Activated T-cell treated with anti-CD3 and anti-CD28 coated beads, Interleukin-2, amount 50 U/mL, for 4 hours (primary cell): ENCODE measurements at places on chromosomes 16 and 17. TPM values are rescaled to one million over a fixed set of nuclear protein-coding genes. Genes with fewer than 3 reads are reported as not detected.
A peak's percentile ranks its signal among the peaks of the same experiment; 100 is the strongest.

- no peak for DNase-seq
These were observed at the start of gene RBFOX1 for GRCh38 chr16:7332611-7333010. Gene RBFOX1, plus strand, starts transcription at chr16:7332845.

- DNase-seq = no peak
These were observed 196.6 kb downstream of the ZNF423 start for GRCh38 chr16:49659356-49659755.

Gene BRIP1
- 5.0 TPM for total RNA-seq

GRCh38 chr16:86969716-86970115 is 347.5 kb downstream of the C16orf95 start:
- DNase-seq = no peak

DNA sequence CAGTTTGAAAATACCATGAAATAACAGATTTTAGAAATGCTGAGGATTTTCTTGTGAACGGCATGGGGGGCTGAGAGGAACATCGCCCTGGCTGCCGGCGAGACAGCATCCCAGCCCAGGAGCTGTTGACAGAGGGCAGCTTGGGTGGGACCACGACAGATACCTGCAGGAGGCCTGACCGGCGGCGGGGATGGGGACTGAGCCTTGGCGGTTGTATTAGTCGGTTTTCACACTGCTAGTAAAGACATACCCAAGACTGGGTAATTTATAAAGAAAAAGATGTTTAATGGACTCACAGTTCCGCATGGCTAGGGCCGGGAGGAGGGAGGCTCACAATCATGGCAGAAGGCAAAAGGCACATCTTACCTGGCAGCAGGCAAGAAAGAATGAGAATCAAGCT is 82.3 kb upstream of the DNAH17 start:
- DNase-seq = no peak

GRCh38 chr17:72049914-72050313 is 70.9 kb upstream of the SOX9 start:
- DNase-seq = no peak

- no peak for DNase-seq
These were observed 46.1 kb upstream of the MSI2 start for GRCh38 chr17:57210224-57210553.

- peak; percentile 36 for DNase-seq
These were observed 26.8 kb downstream of the MPP2 start for GRCh38 chr17:43880420-43880991.

Gene CDRT15L2
- total RNA-seq = not detected

Gene FN3K
- total RNA-seq = 1.0 TPM

DNA sequence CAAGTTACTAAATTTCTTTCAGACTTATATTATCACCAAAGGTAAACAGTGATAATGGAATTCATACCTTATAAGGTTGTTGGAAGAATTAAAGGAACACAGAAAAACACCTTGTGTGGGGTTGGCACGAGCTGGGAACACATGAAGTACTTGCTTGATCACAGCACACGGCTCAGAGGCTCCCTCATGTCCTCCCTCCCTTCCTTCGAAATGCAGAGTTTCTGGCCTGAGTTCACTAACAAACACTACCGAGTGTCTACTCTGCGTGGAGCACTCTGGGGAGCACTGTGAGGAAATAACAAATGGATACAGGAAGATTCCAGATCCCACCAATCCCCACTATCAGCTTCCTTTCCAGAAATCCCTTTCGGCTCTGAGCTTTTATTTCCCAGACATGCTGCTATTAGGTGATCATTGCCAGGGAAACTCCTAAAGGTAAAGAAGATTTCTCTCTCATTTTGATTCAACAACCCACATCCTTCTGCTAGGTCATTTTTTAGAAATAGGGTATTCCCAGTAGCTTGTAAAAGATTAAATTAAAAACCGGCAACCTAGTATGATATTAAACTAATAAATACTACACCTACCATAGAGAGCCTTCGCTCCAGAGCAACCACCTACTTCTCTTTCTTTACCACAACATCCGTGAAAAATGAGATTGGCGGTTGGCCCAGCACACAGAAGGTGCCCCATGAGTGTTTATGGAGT is 6.1 kb upstream of the HNF1B start:
- no peak for DNase-seq

- DNase-seq = no peak
These were observed 27.9 kb downstream of the KATNB1 start for GRCh38 chr16:57763285-57764005.

- DNase-seq = no peak
These were observed 190.2 kb upstream of the GSE1 start for GRCh38 chr16:85422632-85423550.

Gene TMEM238L
- total RNA-seq = not detected

GRCh38 chr17:12406623-12407215 is 259.0 kb upstream of the MYOCD start:
- DNase-seq = no peak

- no peak for DNase-seq
These were observed 4.9 kb downstream of the HROB start for GRCh38 chr17:44146375-44147346.

DNA sequence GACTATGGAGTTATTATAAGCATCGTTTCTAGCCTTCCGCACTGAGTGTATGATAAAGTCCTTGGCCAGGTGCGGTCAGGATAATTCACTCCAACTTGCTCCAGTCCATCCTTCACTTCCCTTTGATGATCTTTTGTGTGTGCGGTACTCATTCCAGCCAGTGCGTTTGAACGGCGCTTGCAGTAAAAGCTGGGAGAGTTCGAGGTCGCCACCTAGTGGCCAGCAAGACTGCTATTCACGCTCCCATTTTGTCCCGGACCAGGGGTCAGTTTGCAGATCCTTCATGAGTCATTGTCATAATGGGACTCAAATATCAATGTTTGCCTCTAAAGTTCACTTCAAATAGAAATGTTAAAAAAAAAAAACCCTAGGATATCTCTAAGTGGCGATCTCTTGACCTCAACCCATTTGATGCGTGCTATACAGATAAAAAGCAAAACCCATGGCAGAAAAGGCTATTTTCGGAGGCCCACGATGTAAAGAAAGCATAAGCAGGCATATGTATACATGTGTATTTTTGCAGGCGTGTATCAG is 417.1 kb downstream of the TMEM114 start:
- no peak for DNase-seq

Gene SPATA22
- total RNA-seq = not detected

Gene CIBAR2
- not detected for total RNA-seq

DNA sequence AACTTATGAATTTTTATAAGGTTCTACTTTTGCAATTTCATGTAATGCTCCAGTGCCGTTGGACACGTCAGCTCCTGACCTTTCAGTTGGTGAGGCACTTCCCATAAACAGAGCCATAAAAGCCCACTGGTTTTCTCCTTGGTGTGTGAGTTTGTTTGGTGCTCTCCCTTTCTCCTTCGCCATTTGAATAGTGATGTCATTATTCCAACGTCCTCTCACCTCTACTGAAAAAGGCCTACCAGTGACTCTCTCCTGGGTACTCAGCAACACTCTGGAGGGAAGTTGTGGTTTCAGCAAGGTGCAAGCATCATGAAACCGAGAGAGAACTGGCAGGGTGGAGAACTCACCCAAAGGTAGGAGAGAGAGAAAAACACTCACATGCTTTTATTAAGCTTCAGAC is 29.6 kb upstream of the HNF1B start:
- no peak for DNase-seq

Gene SLC7A6
- 91.3 TPM for total RNA-seq

Gene DNAH3
- total RNA-seq = not detected

- no peak for DNase-seq
These were observed 198.0 kb upstream of the MPHOSPH6 start for GRCh38 chr16:82368041-82368440.

- DNase-seq = no peak
These were observed 1.1 kb upstream of the NME2 start for GRCh38 chr17:51164911-51165679.

GRCh38 chr17:80491478-80492342 is 15.3 kb upstream of the NPTX1 start:
- DNase-seq = no peak

Gene DUXB
- not detected for total RNA-seq

GRCh38 chr16:50099957-50100648 is 34.3 kb downstream of the HEATR3 start:
- no peak for DNase-seq

Gene SULT1A2
- total RNA-seq = not detected

- no peak for DNase-seq
These were observed 82.8 kb downstream of the SNX29 start for GRCh38 chr16:12059216-12059769.

GRCh38 chr17:41267711-41268110 is 2.5 kb downstream of the KRTAP9-6 start:
- DNase-seq = no peak

DNA sequence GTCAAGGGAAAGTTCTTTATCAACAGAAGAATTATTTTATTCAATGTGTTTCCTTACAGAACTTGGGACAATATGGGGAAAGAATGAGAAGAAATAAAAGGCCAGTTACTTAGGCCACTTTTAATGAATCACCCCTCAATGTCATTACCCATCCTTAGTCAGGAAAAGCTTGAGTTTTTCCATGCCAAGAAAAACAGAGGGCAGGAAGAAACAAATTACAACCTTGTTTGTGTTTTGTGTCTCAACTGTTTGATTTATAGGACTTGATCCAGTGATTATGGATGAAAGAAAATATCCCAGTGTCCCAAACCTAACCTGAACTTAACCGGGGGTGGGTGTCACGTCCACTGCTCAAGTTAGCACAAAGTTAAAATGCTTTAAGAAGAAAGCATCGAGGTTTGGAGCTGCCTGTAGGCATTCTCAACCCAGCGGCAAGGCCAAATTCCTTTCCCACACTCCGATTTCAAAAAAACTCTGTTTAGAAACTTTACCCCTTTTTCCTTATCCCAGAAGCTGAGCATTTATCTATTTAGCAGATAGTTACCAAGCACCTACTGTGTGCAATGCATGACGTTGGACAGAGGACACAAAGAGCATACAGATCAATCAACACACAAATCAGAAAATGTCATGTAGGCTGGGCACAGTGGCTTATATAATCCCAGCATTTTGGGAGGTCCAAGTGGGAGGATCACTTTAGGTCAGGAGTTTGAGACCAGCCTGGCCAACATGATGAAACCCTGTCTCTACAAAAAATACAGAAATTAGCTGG is 14.0 kb upstream of the CYB5B start:
- DNase-seq = no peak

GRCh38 chr16:75263963-75264445 is 12.6 kb upstream of the BCAR1 start:
- no peak for DNase-seq

- DNase-seq = no peak
These were observed 34.3 kb upstream of the TMEM92 start for GRCh38 chr17:50239937-50240336.

DNA sequence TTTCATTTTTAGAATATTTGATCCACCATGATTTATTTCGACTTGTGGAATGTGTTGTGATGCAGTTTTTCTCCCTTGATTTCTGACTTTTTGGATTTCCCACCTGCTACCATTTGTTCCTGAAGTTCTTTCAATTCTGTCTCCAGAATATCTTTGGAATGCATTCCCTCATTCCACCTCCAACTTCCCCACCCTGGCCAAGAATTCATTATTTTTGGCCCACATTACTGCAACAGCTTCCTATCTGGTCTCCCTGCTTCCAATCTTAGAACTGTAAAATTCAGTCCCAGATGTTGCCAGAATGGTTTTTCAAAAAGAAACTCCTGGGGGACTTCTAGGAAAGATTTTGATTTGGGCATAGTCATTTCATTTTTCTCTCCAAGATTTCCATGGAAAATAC is 182.3 kb upstream of the HS3ST4 start:
- no peak for DNase-seq

Gene RHBDF1
- total RNA-seq = 0.63 TPM

DNA sequence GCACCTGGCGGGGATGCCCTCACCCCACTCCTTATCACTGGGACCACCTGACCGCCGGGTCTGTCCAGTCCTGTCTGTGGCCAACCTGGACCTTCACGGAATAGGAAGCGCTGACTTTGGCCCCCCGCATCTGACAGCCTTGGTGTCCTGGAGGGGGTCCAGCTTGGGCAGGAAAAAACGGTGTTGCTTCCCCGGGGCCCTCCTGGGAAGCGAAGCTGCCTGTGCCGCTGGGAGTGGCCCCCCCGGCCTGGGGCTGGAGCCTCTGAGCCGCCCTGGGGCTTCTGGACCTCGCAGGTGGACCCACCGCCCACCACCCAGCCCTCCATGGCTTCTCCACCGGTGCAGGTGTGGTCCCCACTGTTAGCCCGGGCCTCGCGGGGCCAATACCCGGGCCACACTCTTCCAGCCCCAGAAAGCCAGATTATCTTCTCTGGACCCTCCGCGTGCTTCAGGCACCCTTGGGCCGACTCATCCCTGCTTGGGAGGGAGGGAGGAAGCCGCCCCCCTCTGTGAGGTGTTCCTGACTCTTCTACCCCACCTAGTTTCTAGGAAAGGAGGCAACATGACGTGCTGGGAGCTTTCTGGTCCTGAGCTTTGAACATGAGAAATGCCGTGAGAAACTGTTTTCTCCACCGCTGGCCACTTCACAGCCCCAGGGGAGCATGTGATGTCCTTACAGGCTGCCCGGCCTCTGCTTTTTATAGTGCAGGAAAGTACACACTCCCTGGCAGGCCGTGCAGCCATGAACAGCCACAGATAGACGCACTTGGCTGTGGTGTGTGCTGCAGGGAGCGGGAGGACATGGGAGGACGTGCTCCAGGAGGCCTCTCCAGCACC is 1.1 kb downstream of the C1QTNF1 start:
- no peak for DNase-seq
